ENCODE measurements at places on chromosomes 6 and 20.

GRCh38 chr6:12414096-12414675 lies 124.0 kb downstream of the EDN1 start:
- DNase-seq, result peak; percentile 11

GRCh38 chr6:151589667-151590066 lies 95.8 kb downstream of the CCDC170 start:
- DNase-seq, result no peak

DNA sequence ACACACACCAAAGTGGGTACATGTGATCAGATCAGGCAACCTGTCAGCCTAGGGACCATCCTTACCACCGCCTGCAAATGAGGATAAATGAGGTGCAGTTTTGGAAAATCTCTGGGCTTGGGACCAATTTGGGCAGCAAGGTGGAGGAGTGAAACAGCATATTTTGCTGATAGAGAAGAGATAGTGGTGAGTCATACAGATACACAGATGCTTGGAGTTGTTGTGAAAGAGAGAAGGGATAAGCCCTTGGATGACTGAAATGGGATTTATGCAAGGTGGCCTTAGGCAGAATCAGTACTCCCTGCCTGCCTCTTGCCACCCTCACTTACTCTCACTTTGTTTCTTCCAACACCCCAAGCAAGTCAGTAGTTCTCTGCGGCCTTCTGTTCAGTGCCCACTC lies 34.7 kb downstream of the BMP2 start:
- DNase-seq, result no peak

DNA sequence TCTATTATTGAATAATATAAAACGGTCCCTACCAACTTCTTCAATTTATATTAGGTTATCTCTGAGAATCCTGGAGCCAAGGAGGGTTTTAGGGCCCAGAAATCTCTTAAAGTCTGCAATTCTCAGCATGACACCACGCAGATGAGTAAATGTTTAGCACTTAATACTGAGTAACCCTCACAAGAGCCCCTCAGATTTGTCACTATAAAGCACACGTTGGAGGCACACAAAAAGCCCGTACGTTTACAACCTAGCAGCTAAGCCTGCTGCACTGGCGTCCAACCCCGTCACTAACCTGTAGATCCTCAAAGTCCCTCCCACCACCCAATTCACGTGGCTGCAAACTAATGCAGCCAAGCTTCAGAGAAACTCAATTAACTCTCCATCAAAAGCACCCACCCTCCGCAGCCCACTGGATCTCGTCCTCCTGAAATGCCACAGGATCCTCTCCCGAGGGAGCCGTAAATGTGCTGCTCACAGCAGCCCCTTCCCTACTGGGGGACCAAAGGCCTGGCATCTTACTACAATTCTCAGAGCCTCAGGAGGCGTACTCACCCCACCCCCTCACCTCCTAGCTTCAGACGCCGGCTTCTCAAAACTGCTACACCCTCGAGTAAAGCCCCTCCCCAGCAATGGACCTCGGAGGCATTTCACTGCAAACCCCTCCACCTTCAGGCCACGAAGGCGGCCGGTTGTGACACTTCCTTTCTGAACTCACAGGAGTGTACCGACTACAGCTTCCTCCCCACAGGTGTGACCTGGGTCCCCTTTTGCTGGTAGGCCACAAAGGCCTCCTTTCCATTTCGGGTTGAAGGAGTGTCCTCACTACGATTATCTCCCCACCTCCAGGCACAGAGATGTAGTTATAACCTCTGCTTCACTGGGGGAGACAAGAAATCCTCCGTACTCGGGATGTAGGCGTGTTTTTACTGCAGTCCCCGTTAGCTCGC lies 909 bp downstream of the CPNE1 start:
- DNase-seq, result peak; percentile 7

DNA sequence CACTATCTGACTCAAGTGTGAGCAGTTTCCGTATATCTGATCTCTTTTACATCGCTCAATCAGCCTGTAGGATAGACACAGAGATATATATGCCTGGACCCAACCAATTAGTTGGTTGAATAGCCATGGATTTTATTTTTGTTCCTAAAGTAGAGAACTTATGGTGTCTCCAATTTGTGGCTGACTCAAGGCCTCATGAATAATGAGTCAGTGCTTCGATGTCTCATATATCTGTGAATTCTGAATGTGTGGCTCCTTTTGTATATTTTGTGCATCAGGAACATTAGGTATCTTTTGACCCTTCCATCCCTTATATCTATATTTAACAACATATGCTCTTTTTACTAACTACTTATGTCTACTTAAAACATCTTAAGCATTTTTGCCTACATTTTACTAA lies 64.5 kb downstream of the OR2B2 start:
- no peak for DNase-seq

- no peak for DNase-seq
These were observed 39.8 kb upstream of the RAB23 start for GRCh38 chr6:57261926-57262325.

- DNase-seq, result no peak
These were observed 52.1 kb downstream of the FAXC start for GRCh38 chr6:99297415-99297814.

DNA sequence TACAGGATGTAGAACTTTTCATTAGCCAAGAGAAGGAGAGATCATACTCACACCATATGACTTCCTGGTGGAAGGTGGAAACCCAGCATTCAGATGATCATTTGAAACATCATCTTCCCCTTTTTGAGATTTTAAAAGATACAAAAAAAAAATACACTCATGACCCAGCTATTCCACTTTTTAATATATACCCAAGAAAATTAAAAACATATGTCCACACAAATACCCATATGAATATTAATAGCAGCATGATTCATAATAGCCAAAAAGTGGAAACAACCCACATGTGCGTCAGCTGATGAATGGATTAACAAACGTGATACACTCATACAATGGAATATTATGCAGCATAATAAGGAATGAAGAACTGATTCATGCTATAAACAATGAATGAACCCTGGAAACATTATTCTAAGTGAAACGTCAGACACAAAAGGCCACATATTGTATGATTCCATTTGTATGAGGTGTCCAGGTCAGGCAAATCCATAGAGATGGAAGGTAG lies 130.0 kb upstream of the SGK1 start:
- DNase-seq, result peak; percentile 96

DNA sequence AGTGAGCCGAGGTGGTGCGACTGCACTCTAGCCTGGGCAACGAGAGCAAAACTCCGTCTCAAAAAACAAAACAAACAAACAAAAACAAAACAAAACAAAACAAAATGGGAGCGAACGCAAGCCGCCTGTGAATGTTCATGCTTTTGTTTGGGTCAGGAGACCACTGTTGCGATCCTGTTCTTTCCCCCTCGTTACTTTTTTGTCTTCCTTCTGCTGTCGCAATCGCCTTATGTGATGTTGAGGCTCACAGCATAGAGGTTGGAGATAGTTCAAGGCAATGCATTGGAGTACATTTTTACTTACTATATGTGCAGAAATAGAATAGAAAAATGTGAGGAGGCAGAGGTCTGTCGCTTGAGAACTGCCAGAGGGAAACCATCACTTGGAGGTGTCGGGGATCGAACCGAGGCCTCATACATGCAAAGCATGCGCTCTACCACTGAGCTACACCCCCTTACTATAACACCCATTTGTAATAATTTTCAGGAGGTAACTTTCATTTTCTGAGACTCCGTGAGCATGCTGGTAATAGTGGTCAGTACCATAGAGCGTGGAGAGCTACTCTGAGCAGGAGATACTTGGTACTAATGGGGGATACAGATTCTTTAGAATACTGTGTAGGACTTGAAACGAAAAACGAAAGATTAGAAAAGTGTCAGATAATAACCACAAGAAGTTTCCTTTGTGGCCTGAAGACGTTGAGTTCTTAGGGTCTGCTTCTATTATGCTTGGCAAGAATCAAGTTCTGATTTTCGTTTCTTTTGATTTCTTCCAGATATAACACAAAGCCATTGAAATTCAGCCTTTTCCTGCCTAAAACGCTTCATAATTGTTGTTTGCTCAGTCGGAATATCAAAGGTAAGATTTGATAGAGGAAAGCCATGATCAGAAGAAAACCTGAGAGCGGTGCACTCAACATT lies 121.1 kb downstream of the TRIM27 start:
- peak; percentile 67 for DNase-seq

DNA sequence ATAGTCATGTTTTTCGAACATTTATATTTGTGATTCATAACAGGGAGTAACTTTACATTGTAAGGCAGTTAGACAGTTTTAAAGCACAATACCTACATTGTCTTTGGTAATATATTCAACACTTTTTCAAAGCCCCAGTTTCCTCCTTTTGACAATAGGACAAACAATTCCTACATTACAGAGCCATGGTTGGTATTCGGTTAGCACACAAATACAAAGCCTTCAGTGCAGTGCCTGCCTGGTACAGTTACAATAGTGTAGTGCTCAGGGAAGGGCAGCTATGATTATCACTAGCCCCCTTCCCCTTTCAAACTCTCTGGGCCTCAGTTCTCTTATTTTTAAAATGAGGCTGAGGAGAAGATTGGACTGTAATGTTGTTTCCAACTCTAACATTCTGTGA lies 207.8 kb downstream of the TPBG start:
- no peak for DNase-seq

DNA sequence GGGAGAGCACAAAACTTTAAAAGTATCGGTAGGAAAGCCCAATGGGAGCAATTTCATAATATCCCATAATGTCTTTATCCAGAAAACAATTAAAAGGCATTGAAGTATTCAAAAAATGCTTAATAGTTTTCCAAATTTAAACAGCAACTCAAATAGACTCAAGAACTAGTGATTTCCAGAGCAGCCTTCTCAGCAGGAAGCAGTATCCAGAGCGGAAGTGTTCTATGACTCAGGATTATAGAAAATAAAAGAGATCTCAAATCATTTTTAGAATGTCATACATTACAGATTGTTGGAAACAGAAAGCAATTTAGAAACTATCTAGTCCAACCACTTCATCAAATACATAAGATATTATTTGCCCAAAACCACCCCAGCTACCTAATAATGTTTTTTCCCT lies 79.3 kb downstream of the COL12A1 start:
- DNase-seq, result peak; percentile 55

DNA sequence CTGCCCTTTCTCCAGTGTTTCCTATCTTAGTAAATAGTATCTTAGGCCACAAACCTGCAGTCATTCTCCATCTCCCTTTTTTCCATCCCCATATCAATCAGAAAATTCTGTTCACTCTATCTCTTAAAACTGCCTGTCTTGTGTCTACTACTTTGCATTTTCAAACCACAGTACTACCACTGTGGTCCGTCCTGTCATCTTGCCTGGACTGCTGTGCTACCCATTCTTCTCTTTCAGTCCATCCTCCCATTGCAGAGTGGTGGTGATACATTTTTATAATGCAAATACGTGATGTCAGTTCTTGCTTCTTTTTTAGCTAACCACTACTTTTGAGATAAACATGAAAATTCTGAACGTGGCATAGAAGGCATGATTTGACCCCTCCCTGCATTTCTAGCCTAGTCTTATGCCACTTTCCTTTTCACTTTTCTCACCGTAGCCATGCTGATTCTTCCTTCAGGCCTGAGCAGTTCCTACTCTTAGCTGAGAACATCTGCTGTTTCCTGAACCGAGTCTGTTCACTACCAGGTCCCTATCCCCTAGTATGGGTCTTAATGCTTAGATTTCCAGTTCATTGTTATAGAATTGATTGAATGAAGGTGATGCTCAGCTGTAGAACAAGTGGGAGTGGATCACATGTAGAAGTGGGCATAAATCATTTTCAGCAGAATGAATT lies 13.8 kb downstream of the TBPL1 start:
- no peak for DNase-seq

DNA sequence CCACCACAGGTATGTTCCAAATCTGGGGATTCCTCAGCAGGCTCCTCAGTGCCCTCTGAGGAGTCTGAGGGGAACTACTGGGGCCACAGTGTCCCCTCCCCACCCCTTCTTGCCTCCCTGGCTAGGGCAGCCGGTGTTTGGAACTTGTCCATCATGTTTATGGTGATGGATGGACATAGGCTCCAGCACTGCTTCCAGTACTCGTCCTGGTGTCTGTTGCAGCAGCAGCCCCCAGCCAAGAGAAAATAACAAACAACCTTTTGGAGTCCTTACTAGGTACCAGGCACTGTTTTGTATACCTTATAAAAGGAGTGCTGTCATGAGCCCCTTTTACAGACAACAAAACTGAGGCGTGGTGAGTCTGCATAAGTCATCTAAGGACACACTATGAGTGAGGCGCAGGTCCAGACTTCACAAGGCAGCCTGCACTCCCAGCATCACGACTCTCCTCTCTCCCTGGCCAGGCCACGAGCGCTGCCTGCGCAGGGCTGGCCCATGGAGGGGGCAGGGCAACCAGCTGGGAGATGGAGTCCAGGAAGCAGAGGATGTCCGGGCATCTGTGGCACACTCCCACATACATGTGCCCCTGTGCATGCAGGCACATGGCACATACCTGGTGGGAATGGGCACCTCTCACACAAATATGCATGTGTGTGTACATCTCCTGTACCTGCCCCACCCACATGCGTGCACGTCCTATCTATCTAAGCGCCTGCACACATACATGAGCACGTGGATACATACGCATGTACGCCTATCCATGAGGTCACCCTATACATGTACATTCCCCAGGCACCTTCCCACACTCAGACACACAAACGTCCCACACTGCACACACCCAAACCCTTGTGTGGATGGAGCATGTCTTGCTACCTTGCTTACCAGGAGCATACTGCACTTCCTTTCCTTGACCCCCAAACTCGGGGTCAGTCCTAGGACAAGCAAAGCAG lies 152.7 kb downstream of the VEGFA start:
- DNase-seq, result no peak

- peak; percentile 48 for DNase-seq
These were observed 46.8 kb downstream of the CD24 start for GRCh38 chr6:106927531-106928398.

- DNase-seq, result no peak
These were observed 8.1 kb upstream of the APCDD1L start for GRCh38 chr20:58523072-58523970.

- no peak for DNase-seq
These were observed 37.2 kb upstream of the TSPYL1 start for GRCh38 chr6:116316772-116317467.

- DNase-seq, result no peak
These were observed 155.3 kb upstream of the RREB1 start for GRCh38 chr6:6952484-6952883.

DNA sequence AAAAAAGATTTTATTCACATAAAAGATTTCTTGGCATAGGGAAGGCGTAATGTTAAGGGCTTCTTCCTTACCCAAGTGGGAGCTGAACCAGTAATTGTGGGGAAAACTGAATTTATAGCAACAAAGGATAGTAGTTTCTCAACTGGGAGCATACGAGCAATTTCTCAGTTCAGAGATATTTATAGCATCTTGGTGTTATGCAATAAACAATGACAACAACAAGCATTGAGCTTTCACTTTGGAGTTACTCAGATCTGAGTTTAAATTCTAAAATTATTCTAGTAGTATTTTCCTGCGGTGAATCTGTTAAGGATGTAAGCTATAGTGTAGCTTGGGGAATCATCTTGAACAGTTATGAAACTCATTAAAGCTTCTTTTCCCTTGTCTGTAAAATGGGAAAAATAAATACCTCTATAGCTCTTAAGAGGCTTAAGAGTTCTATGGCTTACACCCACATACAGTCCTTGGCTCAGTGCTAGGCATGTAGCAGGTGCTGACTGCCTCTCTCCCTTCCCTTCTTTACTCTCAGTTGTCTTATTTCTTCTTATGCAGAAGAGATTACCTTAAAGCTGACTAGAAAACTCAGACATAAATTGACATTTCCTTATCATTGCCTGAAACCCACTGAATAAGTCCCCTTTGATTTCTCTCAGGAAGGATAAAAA lies 58.8 kb downstream of the SAMD5 start:
- no peak for DNase-seq

- DNase-seq, result no peak
These were observed 1.1 kb downstream of the DOP1A start for GRCh38 chr6:83068616-83069015.

Data from fibroblast of skin of scalp (primary cell).